ENCODE measurements at places on chromosomes 4 and X. TPM values are rescaled to one million over a fixed set of nuclear protein-coding genes. Genes with fewer than 3 reads are reported as not detected.

The CLDN22 gene
- not detected for total RNA-seq

The TLR1 gene
- total RNA-seq: not detected

DNA sequence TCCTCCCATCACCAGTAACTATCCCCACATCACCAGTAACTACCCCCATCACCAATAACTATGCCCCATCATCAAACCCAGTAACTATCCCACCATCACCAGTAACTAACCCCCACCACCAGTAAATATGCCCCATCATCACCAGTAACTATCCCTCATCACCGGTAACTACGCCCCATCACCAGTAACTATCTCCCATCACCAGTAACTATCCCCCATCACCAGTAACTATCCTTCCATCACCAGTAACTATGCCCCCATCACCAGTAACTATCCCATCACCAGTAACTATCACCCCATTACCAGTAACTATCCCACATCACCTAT is 2.9 kb downstream of the ASMTL start:
- peaks cover 51% of the 10 kb centered on the region for H3K36me3 ChIP-seq
- peaks cover 7% of the 10 kb centered on the region for H3K27me3 ChIP-seq
- H3K4me1 ChIP-seq: peaks cover 17% of the 10 kb centered on the region
- no peak for DNase-seq
- no peak overlapping the region for H3K27ac ChIP-seq
- peak overlapping the region; percentile 82 for H3K4me3 ChIP-seq

The PCDH7 gene
- total RNA-seq: 8.0 TPM

GRCh38 chrX:101262590-101262989 is 28.5 kb downstream of the TAF7L start:
- H3K36me3 ChIP-seq: no peaks in the 10 kb centered on the region
- no peaks in the 10 kb centered on the region for H3K27me3 ChIP-seq
- H3K4me3 ChIP-seq: no peak overlapping the region
- H3K4me1 ChIP-seq: no peaks in the 10 kb centered on the region

The NEXMIF gene
- total RNA-seq: 1.9 TPM

The NXF2B gene
- total RNA-seq: not detected

DNA sequence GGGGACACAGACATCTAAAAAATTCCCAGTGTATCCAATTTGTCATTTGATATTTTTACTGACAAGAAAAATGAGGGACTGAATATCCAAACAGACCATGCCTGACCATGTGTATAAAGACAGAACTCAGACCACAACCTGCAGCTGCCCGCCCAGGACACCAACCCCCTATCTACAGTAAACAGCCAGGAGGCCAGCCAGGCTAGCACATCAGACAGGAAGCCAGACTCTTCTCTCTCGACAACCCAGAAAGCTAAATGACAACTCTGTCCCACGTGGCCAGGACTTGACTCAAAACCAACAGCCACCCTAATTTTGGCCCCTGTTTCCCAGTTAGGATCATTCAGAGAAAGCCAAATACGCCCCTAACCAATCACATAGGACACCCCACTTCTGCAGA is 15.1 kb downstream of the AFAP1 start:
- H3K27me3 ChIP-seq: no peaks in the 10 kb centered on the region
- H3K4me3 ChIP-seq: no peak overlapping the region
- H3K36me3 ChIP-seq: no peaks in the 10 kb centered on the region
- peaks cover 27% of the 10 kb centered on the region for H3K4me1 ChIP-seq
